ENCODE measurements at places on chromosomes 7 and 10. TPM values are rescaled to one million over a fixed set of nuclear protein-coding genes. Genes with fewer than 3 reads are reported as not detected.

TAS2R5 gene
- total RNA-seq = 0.45 TPM

SMKR1 gene
- 1.3 TPM for total RNA-seq

RAMP3 gene
- total RNA-seq = not detected

TRIM24 gene
- total RNA-seq = 17.1 TPM

HOXA11 gene
- total RNA-seq = not detected

SFRP4 gene
- not detected for total RNA-seq

CCL24 gene
- total RNA-seq = not detected

GRCh38 chr10:42754155-42755027 lies 28.2 kb upstream of the BMS1 start:
- DNase-seq = no peak

DNA sequence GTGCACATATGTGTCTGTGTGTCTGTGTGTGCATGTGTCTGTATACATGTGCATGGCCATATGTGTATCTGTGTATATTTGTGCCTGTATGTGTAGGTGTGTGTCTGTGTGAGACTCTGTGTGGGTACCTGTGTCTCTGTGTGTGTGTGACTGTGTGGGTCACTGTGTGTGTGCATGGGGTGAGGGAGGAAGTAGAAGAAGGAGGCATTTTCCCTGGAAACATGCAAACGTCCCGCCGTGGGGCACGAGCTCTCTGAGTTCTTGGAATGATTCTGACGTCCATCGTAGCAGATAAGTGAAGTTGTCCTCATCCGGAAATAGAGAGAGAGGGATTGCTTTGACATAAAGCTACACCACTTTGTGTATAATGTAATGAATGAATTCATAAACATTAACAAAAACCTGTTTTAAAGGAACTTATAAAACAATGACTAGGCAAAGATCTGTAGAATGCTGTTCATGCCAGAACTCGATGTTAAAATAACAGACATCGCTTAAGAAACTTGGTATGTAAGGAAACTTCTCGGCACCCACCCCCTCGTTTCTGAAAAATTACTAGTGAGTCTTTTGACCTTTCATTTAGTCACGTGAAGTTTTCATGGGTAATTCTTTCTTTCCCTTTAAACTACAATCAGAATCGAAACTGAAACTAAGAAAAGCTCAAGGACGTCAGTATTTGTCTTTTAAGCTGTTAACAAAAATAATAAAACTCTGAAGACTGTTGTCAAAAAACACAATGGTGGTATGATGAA lies 43.6 kb upstream of the KLF6 start:
- DNase-seq = no peak

DNA sequence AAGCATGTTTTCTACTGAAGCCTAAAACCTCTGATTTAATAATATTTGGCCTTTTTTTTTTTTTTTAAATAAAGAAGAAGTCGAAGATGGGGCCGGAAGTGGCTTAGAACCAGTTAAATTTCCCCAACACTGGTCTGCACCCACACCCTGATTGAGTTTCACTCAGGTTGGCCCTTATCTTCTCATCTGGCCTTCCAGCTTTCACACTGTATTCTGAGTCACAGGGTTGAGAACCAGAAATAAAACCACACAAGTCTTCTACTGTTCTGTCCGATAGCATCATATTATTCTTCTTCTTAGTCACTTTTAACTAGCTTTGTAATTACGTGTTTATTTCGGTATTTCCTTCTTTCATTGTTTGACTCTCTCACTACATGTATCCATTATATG lies 9.9 kb downstream of the ZNF365 start:
- DNase-seq = peak; percentile 5

DNA sequence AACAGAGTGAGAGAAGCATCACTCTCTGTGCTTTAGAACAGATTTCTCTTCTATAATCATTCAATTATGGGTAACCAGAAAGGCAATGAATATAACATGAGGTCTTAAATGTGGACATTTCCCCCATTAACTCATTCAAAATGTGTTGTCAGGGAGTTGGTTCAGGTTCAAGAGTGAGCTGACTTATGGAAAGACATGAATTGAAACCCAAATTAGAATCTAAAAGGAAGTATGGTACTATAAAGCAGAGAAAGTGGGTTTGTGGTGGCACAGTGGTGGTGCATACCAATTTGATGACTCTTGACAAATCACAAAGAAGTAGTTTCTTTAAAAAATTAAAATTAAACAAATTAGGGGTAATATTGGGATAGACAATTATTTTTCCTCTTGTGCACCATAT lies 114.6 kb upstream of the MEOX2 start:
- no peak for DNase-seq

GRCh38 chr10:93245147-93245546 lies 171.5 kb downstream of the CYP26A1 start:
- DNase-seq = no peak

DNA sequence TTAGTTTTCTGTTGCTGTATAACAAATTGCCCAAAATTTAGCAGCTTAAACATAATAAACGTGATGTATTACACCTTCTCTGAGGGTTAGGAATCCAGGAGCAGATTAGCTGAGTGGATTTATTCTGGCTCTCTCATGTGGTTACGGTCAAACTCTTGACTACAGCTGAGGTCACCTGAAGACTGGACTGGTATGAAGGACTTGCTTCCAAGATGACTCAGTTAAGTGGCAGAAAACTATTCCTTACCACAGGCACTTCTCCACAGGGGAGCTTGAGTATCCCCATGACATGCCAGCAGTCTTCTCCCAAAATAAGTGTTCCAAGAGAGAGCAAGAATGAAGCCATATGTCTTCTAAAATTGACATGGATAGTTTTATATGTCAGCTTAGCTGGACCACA lies 957.2 kb upstream of the GHITM start:
- no peak for DNase-seq

DNA sequence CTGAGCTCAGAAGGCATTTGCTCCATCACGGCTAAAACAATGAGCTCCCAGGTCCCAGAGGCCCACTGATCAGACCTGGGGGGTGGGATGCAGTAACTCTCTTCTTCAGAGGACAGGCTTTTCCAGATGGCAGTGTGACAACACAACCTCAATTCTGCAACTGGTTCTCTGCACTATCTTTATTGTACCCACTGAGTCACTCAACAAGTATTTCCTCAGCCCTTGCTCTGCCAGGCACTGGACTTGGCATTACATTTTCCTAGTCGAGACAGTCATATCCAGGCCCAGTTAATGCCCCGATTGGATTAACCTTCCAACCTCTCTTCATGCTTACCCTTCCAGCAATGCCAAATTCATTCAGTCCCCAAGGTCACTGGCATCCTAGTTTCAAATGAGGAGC lies 72.6 kb downstream of the JAZF1 start:
- no peak for DNase-seq

DNA sequence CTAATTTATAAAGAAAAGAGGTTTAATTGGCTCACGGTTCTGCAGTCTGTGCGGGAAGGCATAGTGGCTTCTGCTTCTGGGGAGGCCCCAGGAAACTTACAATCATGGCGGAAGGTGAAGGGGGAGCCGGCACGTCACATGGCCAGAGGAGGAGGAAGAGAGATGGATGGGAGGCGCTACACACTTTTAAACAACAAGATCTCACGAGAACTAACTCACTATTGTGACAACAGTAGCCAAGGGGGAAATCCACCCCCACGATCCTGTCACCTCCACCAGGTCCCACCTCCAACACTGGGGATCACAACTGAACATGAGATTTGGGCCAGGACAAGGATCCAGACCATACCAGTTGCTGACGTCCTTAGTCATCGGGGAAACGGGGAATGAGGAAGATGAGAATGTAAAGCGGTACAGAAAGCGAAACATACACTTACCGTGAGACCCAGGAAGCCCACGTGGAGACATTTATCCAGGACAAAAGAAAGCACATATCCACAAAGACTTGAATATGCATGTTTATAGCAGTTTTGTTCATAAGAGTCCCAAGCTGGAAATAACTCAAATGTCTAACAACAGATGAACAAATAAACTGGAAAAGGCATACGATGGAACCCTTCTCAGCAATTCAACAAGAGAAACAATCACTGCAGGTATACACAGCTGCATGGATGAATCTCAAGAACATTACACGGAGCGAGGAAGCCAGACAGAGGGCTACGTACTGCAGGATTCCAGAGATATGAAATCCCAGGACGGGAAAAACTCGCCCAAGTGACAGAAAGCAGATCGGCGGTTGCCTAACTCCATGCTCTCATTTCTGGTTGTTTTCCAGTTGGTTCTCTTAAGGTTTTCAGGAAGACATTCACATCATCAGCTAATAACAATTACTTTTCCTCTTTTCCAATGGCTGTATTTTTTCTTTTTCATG lies 26.2 kb upstream of the INPP5A start:
- peak; percentile 1 for DNase-seq

DNA sequence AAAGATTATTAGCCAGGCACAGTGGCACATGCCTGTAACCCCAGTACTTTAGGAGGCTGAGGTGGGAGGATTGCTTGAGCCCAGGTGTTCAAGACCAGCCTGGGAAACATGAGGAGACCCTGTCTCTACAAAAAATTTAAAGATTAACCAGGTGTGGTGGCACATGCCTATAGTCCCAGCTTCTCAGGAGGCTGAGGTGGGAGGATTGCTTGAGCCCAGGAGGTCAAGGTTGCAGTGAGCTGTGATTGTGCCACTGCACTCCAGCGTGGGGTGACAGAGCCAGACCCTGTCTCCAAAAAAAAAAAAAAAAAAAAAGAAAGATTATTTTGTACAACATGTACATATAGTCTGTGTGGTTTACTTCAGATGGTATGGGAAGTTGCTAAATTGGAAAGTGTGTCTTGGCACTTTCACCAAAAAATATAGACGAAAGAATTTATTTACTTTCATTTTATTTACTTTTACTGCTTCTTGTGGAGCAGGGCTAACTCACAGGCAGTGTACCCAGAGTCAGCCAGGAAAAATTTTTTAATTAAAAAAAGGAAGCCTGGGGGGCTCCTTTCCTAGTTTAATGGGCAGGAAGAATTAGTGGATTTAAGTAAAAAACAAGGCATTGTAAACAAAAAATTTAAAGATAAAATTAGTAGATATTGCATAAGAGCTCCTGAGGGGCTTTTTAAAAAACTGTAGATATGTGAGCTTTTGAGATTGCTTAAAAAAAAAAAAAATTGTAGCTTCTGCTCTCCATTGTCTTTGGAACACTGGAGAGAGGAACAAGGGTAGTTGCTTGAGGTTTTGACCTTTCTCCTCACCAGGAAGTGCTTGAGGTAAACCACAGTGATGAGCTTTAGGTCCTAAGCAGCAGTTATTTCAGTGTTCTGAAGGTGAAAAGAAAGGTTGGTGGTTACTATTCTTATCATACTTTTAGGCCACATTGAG lies 44.6 kb upstream of the VDAC2 start:
- DNase-seq = peak; percentile 62

- DNase-seq = no peak
Measured at GRCh38 chr10:118497227-118497626, 98.2 kb downstream of the PRLHR start.

DNA sequence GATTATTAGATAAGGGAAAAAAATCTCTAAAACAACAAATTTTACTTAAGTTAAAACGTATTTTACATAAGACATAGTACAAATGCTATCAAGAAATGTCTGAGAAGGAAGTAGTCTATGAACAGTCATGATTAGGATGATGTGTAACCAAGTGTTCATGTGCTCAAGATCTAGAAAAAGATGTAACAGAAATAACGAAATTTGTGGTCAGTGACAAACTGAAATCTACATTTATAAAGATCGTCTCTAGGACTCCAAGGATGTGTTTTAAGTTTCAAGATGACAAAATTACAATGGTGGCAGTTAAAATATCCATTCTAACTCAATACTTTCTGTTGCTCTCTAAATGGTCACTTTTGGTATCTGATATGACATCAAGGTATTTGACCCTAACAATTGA lies 17.2 kb downstream of the PPP3CB start:
- no peak for DNase-seq

DNA sequence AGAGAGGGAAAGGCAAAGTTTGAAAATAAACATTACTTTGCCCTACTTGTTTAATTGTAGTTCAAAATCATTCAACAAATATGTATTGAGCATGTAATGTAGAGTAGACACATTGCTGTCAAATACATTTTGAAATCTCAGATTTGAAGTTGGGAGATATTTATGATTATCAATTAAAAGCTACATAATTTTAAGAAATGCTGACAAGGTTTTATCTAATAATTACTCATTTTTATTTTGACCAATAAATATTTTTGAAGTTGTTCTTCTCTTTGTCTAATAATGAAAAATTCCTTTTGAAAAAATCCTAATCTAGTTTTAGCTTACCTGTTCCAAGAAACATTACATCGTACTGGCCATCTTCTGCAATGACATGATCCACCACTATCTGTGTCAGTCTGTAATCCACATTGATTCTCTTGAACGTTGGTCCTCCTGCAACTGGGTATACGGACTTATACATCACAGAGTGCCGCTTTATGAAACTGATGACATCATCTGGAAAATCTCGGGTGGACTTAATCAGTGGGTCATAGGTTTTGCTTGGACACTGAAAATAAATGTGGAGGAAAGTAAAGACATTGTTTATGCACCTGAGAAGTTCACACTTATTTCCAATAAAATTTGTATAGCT lies 164.7 kb downstream of the SEMA3D start:
- no peak for DNase-seq

- DNase-seq = no peak
Measured at GRCh38 chr7:80481196-80481884, 30.5 kb downstream of the GNAT3 start.

Data from GM12878 (cell line).